ENCODE measurements at places on chromosomes 1 and 21. TPM values are rescaled to one million over a fixed set of nuclear protein-coding genes. Genes with fewer than 3 reads are reported as not detected.

GRCh38 chr1:76352741-76353435 is 278.3 kb downstream of the ST6GALNAC3 start:
- H3K36me3 ChIP-seq: no peaks in the 10 kb centered on the region
- DNase-seq: no peak
- peaks cover 2% of the 10 kb centered on the region for H3K27me3 ChIP-seq
- no peak overlapping the region for H3K27ac ChIP-seq

- H3K4me3 ChIP-seq: no peak overlapping the region
- H3K36me3 ChIP-seq: peaks cover 2% of the 10 kb centered on the region
- no peak overlapping the region for H3K27ac ChIP-seq
- peaks cover 9% of the 10 kb centered on the region for H3K4me1 ChIP-seq
Observed at GRCh38 chr1:220701974-220702373, 11.8 kb downstream of the C1orf115 start.

GRCh38 chr1:221783936-221784335 is 42.0 kb upstream of the DUSP10 start:
- H3K27me3 ChIP-seq: peaks cover 24% of the 10 kb centered on the region
- no peak overlapping the region for H3K4me3 ChIP-seq
- H3K36me3 ChIP-seq: no peaks in the 10 kb centered on the region
- H3K27ac ChIP-seq: no peak overlapping the region
- H3K4me1 ChIP-seq: no peaks in the 10 kb centered on the region
- no peak for DNase-seq

GRCh38 chr1:149927056-149927562 is 494 bp downstream of the SF3B4 start:
- H3K27ac ChIP-seq: peak overlapping the region; percentile 98
- DNase-seq: no peak
- peak overlapping the region; percentile 95 for H3K4me3 ChIP-seq
- H3K36me3 ChIP-seq: peaks cover 47% of the 10 kb centered on the region

- peaks cover 17% of the 10 kb centered on the region for H3K4me1 ChIP-seq
- H3K27me3 ChIP-seq: no peaks in the 10 kb centered on the region
- no peaks in the 10 kb centered on the region for H3K36me3 ChIP-seq
- no peak overlapping the region for H3K27ac ChIP-seq
- DNase-seq: no peak
- H3K4me3 ChIP-seq: no peak overlapping the region
Observed at GRCh38 chr1:81304187-81304586, 496.5 kb upstream of the ADGRL2 start.

DNA sequence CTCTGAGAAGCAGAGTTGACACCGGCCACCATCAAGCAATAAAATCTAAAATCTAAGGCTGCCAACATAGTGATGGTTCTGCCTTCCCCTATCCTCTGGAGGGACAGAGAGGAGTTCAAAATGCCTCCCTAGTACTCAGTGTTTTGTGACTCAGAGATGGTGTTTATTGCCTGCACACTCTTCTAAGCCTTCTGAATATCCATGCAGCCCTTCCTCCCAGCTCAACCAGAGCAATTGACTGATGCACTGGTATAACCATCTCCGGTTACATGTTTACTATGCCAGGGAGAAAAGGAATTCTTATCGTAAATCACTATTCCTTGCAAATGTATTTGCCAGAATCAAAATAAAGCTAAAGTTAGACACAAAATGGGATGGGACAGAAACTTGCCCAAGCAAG is 132.9 kb upstream of the RAB4A start:
- no peak for DNase-seq
- no peak overlapping the region for H3K27ac ChIP-seq
- H3K27me3 ChIP-seq: peaks cover 29% of the 10 kb centered on the region
- H3K4me3 ChIP-seq: no peak overlapping the region

DNA sequence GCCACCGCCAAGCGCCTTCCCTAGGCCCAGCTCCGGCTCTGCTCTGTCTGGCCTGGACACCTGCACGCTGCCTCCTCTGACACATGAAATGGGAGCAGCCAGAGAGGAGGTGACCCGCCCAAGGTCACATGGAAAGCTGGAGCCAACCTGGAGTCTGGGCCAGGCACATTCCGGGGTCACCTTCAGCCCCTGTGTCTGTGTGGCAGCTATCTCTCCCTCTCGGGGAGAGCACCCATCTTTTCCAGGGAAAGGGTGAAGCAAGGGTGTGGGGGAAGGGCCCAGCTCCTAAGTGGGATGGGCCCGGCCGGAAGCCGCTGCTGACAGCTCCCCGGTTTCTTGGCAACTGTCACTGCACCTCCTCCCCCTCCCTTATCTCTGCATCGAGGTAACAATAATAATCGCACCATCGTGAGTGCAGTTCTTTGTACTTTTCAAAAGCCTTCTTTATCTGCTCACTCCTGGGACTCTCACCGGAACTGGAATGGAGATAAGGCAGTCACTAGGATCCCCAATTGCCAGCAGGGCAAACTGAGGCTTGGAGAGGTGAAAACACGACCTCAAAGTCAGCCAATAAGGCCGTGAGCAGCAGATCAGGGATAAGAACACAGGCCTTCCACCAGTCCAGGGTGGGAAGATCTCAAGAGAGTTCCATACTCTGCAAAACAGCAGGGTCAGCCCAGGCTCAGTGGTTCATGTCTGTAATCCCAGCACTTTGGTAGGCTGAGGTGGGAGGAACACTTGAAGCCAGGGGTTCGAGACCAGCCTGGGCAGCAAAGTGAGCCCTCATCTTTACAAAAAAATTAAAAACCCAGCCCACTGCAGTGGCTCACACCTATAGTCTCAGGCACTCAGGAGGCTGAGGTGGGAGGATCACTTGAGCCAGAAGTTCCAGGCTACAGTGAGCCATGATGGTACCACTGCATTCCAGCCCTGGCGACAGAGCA is 36.9 kb downstream of the RAP1GAP start:
- H3K27ac ChIP-seq: no peak overlapping the region
- H3K27me3 ChIP-seq: peaks cover 24% of the 10 kb centered on the region
- no peak for DNase-seq
- no peaks in the 10 kb centered on the region for H3K36me3 ChIP-seq
- H3K4me1 ChIP-seq: peaks cover 2% of the 10 kb centered on the region

DNA sequence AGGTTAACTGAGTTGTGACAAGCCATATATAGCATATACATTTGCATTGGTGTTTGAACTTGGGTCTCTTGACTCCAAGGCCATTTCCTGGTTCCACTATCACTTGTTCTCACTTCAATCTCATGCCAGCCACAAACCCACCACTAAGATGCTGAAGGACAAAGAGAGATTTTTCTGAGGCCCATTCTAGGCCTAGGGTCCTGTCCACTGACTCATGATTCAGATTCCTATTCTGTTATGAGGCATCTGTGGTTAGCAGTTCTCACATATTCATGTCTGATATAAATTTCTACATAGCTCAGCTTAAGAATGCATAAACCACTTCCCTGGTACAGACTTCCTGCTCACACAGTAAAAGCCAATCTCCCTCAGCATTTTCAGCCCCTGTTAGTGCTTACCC is 326.1 kb upstream of the BEND5 start:
- no peaks in the 10 kb centered on the region for H3K36me3 ChIP-seq
- H3K27ac ChIP-seq: no peak overlapping the region
- no peak overlapping the region for H3K4me3 ChIP-seq
- no peaks in the 10 kb centered on the region for H3K27me3 ChIP-seq
- no peaks in the 10 kb centered on the region for H3K4me1 ChIP-seq

DNA sequence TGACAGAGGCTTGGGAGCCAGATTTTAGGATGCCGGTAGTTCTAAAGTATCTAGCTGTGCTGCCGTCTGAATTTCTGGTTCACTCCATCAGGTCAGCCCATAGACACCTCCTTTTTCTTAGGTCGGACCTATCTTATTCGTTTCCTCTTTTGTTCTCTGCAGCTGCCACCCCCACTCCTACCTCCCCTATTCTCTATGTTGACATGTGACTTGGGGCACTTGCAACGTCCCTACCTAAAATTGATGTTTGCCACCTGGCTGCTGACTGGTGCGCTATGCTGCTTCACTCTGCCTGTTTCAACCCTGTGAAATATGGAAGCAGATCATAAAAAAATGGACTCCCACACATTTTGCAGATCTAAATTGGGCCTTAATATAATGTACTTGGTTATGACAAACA is 55.3 kb downstream of the PBX1 start:
- peaks cover 34% of the 10 kb centered on the region for H3K4me1 ChIP-seq
- DNase-seq: no peak
- H3K36me3 ChIP-seq: no peaks in the 10 kb centered on the region
- no peak overlapping the region for H3K4me3 ChIP-seq
- no peak overlapping the region for H3K27ac ChIP-seq

DNA sequence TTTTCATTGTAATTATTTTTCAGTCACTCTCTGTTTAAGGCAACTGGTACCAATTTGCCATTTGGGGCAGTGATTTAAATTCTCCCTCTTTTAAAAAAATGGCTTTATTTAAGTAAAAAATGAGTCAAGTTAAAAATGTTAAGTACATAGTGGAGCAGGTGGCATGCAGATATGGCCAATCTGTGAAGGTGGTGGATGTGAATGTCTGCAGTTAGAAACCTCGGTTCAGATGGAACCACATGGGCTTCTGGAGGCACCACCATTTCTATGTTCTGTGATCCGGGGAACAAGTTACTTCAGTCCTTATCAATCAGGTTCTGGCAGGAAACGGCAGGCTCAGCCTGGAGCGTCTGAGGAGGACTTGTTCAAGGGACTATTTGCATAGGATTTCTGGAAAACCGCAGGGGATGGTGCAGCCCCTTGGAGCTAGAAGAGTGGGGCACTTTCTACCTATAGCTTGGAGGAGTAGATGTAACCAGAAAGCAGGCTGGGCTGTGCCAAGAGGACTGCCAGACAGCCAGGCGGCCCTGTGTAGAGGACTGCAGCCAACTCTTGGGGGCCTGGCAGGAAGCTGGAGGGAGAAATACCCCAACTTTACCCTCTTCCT is 12.3 kb downstream of the IGSF21 start:
- H3K4me1 ChIP-seq: no peaks in the 10 kb centered on the region
- no peak overlapping the region for H3K27ac ChIP-seq
- H3K36me3 ChIP-seq: no peaks in the 10 kb centered on the region
- no peaks in the 10 kb centered on the region for H3K27me3 ChIP-seq

The WRAP73 gene
- 20.5 TPM for total RNA-seq

The MDM4 gene
- total RNA-seq: 70.8 TPM

The EPHA8 gene
- 0.51 TPM for total RNA-seq

The S100A7 gene
- total RNA-seq: not detected

The RHEX gene
- total RNA-seq: not detected

Data from osteocyte (in vitro differentiated cells).